ENCODE measurements at places on chromosomes 2 and 18. TPM values are rescaled to one million over a fixed set of nuclear protein-coding genes. Genes with fewer than 3 reads are reported as not detected.

DNA sequence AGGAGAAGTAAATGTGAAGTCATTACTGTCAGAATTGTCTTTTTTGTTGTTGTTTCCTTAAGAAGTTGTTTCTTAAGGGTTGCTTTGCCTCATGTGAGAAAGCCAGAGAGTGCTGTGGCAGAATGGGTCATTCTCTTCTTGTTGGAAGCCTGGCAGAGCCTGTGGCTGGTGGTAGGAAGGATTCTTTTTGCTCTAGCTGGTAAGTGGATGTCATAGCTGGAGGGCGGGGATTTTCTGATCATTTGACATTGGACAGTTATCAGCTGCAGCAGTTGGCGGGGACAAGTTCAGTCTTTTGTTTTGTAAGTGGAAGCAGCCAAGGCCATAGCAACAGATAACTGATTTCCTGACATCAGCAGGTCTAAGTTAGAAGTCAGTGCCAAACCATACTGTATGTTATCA is 5.5 kb upstream of the RMDN2 start:
- DNase-seq, result no peak

GRCh38 chr2:56183643-56184499 is at the start of gene CCDC85A:
Gene CCDC85A (plus strand): TSS chr2:56183990. CDS start chr2:56184625, 635 bp downstream.
- peak; percentile 81 for DNase-seq

- no peak for DNase-seq
Observed at GRCh38 chr2:88450925-88451810, 1.3 kb downstream of the FOXI3 start.

DNA sequence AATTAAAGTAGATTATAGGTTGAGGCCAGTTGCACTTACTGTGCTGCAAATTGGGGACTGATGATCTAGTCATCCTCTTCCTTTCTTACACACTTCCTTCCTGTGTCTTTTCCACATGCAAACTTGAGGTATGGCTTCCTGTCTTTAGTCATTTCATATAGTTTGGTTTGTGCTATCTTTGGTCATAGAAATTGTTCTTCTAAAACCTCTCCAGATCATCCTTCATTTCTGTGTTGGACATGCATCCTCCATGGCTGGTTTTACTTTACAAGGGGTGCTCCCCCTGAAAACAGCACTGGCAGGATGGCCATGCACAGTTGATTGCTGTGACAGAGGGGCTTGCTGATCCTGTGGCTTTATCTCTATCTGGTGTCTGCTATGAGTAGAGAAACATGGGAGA is 36.5 kb downstream of the MGAT5 start:
- DNase-seq, result no peak

DNA sequence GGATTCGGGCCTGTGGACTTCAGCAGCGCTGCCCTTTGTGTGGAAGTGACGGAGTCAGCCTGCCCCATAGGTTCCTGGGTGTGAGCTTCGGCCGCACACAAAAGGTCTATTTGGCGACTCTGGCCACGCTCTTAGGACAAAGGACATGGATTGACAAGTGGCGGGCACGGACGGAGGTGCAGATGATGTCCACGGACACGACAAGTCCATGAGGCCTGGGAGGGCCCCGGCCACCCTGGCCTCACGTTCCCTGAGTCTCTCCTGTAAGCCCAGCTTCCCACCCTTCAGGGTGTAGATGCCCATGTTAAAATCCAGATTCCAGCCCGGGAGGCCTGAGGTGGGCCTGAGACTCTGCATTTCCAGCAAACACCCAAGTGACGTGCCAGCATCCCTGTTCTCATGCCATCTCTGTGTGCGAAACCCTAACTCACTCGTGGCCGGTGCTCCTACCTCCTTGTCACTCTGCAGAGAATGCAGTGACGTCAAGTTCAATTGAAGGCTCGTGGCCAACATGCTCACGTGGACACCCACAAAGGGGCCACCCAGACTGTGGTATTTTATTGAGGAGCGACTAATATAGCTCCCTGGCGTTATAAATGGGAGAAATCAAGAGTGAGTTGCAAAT is 111.7 kb downstream of the RTP5 start:
- no peak for DNase-seq

- no peak for DNase-seq
Observed at GRCh38 chr2:236974148-236974547, 111.5 kb upstream of the COPS8 start.

DNA sequence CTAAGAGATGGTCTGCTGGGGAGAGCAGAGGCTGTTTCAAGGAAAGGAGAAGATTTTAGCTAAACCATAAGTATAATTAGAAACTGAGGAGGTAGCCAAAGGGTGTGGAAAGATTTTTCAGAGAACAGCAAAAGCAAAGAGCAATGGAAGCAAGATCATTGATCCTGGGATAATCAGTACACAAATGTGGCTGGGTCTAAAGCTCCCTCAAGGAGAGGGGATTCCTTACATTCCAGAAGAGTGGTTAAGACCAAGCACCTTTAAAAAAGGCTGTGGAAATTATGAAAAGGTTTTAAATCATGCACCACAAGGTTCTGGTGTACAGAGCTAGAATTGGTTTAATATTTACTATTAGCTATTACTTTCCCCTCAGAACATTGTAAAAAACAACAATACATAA is 246.0 kb upstream of the UBE2E3 start:
- no peak for DNase-seq

DNA sequence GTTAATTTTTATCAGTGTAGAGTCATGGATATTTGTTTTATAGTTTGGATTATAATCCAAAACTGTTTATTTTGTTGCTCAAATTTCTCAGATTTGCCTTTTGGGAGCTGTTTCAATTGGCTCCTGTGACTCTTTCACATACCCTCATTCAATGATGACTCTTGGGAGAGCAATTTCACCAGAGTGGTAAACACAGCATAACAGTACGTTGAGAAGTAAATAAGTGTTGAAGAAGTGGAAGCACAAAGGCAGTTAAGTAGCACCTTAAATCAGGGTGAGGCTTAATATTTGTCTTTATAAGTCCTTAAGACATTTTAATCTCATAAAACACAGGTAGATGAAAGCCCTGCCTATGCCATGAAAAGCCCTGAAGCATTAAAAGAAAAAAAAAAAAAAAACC is 17.1 kb upstream of the SLC39A10 start:
- no peak for DNase-seq

- no peak for DNase-seq
Observed at GRCh38 chr2:162506706-162507105, 162.8 kb downstream of the GCA start.

- DNase-seq, result no peak
Observed at GRCh38 chr2:192243488-192243887, 48.8 kb upstream of the TMEFF2 start.

GRCh38 chr2:216066230-216066629 is 15.4 kb downstream of the PECR start:
- DNase-seq, result no peak

DNA sequence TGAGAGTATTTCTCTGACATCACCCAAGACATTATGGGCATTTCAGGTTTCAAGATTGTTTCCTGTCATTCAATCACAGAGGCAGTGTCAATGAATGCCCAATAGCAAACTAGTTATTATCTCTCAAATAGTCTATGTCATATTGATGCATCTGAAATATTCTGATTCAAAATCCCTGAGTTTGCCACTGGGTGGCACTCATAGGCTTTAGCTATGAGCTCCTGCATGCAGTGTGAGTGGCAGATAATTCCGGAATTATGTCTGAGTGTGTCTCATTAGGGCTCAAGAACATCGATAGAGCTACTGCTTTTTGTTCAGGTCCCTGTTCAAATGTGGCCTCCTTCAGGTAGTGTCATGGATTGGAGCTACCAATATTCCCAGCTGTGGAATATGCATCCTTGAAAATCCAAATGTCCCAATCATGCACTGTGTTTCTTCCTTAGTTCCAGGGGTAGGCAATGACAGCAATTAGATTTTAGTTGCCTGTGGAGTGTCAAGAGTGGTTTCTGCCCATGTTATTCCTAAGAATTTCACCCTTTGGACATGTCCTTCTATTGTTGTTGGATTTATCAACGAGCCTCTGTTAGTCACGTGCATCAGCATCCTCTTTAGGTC is 7.8 kb upstream of the OR6B3 start:
- DNase-seq, result no peak

GRCh38 chr2:57278451-57278850 is 768.2 kb upstream of the VRK2 start:
- no peak for DNase-seq

- DNase-seq, result no peak
Observed at GRCh38 chr2:150856596-150857281, 369.3 kb upstream of the RND3 start.

- DNase-seq, result no peak
Observed at GRCh38 chr18:47549021-47549540, 297.6 kb upstream of the SKOR2 start.

DNA sequence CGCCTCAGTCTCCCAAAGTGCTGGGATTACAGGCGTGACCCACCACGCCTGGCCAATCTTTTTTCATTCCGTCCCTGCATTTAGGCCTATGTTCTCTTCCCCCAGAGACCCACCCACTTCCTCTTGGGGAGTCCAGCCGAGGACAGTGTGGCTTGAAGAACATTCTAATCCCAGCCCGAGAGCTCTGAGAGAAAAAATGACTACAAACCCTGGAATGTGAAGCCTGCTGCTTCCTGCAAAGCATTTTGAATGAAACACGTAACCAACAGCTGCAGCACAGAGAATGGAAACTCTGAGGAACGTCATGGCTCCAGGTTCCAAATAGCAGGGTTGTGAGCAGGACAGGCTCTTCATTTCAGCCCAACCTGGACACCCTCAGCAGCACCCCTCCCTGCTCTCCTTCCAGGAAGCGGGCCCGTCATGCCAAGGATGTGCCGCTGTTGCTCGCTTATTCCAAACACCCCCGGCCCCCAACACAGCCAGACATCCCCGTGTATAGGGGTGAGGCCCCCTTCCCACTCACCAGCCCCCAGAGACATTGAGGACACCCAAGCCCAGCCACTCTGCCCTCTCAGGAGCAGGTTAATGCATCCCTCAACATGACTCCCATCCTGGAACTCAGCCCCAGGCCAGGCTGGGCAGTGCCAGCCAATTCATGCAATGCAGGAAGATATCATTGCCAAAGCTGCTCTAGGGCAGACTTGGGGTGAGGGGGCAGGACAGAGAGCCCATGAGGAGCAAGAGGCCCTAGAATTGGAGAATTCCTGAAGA is 139.8 kb downstream of the ZFP36L2 start:
- peak; percentile 84 for DNase-seq

DNA sequence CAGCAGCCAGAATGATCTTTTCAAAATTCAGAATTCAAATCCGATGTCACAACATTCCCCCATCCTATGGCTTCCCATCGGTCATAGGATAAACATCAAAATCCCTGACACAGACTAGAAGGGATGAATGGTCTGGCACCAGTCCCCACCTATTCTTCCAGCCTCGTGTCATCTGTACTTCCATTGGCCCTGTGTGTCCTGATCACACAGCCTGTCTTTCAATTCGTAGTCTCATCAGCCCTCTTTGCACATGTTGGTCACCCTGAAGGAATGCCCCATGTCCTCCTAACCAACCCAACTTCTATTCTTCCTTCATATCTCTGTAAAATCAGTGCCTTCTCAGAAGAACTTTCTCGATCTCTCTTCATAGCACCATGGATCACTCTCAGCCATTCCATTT is 157.2 kb downstream of the NEB start:
- no peak for DNase-seq

DNA sequence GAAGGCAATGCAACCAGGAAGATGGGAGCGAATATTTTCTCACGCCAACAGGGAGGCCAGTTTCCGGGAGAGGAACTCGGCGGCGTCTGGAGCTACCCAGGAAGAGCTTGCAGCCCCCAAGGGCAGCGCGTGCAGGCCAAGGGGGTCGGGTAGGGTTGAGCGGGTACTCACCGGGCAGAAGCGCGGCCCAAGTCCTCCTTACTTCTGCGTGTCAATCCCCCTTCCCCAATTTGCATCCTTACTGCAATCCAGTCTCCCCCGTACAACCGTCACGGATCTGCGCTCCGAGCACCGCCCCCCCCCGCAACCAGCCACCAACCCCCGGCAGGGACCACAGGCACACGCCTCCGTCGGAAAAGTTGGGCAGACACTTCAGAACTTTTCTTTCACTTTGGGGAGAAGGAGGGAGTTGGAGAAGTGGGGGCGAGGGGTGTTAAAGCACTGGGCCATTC is 1.3 kb downstream of the ATP8B1 start:
- DNase-seq, result no peak

ATP6V1B1 gene
- 0.89 TPM for total RNA-seq

DPYSL5 gene
- total RNA-seq, result not detected

INO80C gene
- 28.0 TPM for total RNA-seq

HOXD10 gene
- 0.31 TPM for total RNA-seq

MMADHC gene
- 90.2 TPM for total RNA-seq

IL36A gene
- total RNA-seq, result not detected

GBX2 gene
- total RNA-seq, result not detected

ACTG2 gene
- total RNA-seq, result 156 TPM

HOXD4 gene
- total RNA-seq, result 0.17 TPM

All from left lung (tissue), 14 donors.